ENCODE measurements at places on chromosomes 4 and X. TPM values are rescaled to one million over a fixed set of nuclear protein-coding genes. Genes with fewer than 3 reads are reported as not detected.

DNA sequence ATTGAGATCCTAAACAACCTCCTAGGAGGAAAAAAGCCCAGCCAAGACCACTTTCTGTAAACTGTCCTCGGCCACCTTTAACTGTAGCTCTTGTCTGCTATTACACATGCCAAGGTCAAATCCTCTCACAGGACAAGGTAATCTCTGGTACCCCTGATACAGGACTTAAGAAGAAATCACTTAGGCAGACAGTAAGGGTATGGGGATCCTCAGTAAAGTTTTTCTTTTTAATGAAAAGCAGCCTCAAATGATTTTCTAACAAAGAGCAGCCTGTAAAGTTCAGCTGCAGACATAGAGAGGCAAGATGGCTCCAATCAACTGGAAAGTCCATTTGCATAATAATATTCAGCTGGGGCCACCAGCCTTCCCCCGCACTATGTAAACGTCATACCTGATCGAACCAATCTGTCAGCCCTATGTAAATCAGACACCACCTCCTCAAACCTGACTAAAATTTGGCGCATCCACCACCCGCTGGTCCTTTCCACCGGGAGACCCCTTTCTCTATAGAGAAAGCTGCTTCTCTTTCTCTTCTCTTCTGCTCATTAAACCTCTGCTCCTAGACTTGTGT is 14.6 kb upstream of the MPP1 start:
- DNase-seq, result no peak

- peak; percentile 40 for DNase-seq
These were observed 1.9 kb downstream of the EFNB1 start for GRCh38 chrX:68830419-68831404.

The GC gene
- not detected for total RNA-seq

DNA sequence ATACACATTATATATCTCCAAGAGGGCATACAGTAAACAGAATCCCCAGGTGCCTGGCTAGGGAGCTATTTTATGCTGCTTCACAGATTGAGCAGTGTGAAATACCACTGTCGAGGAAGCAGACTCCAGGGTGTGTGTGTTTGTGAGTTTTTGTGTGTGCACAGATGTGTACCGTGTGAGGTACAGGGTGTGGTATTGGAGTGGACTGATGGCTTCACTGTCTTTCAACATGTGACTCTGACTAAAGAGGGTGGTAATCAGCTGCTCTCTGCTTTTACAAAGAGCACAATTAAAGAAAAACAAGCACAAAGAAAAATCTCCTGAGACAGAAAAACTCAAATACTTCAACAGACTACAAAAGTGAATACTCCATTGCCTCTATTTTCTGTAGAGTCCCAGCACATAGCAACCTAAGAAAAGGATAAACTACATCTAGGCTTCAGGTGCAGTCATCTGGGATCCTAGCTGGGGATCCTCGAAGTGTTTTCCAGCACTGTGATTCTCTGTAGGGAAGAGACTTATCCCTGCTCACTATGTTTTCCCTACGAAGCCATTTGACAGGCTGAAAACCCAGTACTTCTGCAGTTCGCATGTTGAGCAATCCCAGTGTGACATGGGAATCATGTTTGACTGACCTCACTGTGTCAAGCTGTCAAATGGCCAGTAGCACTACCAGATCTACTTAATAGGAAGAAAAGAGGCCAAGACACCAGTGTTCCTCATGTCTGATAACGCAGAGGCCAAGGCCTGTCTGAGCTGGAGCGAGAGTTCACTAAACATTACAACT is 100.3 kb downstream of the CDS1 start:
- no peak for DNase-seq

GRCh38 chr4:129261584-129261983 is 165.6 kb downstream of the C4orf33 start:
- DNase-seq, result no peak

- no peak for DNase-seq
These were observed 110.7 kb downstream of the GNL3L start for GRCh38 chrX:54640736-54641135.

Measured in spinal cord (tissue), 10 donors.